ENCODE measurements at places on chromosomes 2 and 18.

DNA sequence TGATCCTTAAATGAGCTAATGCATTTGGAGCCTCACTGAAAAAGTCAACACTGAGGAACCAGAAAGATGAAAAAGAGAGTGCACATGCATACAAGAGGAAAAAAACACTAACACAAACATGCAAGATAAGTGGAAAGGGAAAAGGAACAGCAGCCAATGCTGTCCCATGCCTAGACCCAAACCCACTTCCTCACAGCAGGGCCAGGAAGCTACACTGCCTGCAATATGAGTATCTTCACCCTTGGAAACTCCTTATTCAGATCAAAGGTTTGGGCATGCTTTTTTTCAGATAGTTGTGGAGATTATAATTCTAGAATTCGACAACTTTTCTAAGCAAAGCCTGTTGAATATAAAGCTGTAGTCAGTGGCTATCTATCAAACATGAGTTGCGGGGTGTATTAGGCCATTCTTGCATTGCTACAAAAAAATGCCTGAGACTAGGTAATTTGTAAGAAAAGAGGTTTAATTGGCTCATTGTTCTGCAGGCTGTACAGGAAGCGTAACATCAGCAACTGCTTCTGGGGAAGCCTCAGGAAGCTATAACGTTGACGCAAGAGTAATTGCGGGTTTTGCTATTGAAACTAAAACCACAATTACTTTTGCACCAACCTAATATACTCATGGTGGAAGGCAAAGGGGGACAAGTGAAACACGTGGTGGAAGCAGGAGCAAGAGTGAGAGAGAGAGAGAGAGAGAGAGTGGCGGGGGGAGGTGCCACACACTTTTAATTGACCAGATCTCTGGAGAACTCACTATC, 138.2 kb downstream of the MBD2 start:
- no peak for DNase-seq

- no peak for DNase-seq
Observed at GRCh38 chr2:62785810-62786597, 80.5 kb downstream of the EHBP1 start.

- DNase-seq = no peak
Observed at GRCh38 chr18:21597620-21598019, 2.9 kb downstream of the ESCO1 start.

DNA sequence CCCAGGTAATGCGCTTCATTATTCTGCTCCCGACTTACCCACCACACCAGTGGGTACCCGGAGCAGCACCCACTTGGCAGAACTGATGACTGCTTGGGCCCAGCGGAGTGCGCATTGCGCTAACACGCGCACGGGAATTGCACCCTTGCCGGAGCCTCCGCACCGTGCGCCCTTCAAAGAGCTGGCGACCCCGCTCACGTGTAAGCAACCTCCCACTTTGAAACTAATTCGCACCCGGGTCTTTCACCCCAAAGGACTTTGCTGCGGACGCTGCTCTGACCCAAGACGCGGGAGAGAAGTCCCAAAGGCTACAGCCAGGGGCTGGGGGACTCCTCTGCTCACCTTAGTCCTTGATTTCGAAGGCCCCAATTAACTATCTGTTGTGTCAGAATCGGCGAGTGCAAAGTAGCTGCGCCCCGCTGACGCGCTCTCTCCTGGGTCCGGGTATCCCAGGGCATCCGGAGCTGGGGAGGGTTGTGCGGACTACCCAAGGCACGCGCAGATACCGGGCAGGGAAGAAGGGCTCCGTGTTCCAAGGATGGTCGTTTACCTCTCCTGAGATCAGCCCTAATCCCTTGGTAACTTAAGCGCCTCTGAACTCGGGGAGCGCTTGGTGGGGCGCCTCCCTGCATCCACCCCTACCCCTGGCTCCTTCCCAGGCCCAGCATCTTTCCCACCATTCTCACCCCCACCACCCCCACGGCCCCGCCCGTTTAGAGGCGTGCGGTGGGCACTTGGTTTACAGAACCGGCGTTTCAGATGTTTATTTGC, 13.1 kb upstream of the SATB2 start:
- DNase-seq = no peak

DNA sequence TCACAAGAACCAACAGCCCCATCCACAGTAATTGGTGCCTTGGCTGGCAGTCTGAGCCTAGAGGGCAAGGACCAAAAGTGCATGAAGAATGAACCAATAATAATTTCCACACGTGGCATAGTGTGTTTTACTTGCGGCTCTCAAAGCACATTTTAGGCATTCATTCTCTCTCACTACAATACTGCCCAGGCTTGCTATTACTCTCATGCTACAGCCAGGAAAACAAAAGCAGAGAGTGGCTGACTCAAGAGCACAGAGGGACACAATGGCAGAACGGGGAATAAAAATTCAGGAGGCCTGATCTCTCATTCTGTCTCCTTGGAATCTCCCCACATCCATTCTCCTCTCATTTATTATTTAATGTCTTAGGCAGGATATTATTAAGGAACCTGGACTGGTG, 57.0 kb upstream of the NOL4 start:
- peak; percentile 75 for DNase-seq

Measured in spinal cord (tissue), 10 donors.